ENCODE measurements at places on chromosomes 11 and 22.

DNA sequence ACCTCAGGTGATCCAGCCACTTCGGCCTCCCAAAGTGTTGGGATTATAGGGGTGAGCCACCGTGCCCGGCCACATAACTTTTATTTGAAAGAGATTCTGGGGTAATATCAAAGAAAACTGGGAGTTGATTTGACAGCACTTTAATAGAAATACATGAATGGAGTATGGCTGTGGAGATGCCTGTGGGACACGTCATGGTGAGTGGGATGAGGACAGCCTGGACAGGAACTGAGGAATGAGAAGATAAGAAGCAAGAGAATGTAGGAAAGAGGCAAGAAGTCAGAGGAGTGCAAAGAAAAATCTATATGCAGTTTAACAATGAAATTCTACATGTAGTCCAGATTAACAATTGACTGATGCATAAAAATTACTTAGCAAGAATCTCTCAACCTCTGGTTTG is 31.0 kb downstream of the SLC22A6 start:
- DNase-seq = no peak

DNA sequence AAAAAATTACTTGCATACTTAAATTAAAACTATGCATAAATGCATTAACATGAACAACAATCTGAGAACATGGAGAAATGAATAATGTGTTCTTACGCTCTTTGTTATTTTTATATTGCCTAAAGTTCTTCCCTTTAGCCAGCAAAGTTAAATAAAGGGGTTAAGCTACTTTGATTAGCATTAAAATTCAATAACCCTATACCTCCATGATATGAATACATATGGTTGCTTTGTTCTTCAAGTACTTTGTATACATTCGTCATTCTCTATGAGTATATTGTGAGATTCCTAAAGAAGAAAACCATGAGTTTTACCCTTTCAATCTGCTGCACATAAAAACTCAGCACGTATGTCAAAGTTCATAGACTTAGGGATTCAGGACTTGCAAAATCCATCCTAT is 578.3 kb downstream of the DLG2 start:
- DNase-seq = no peak

- DNase-seq = no peak
Measured at GRCh38 chr11:61552108-61552635, 28.7 kb downstream of the SYT7 start.

GRCh38 chr11:74524978-74525377 is 31.5 kb upstream of the LIPT2 start:
- DNase-seq = no peak

DNA sequence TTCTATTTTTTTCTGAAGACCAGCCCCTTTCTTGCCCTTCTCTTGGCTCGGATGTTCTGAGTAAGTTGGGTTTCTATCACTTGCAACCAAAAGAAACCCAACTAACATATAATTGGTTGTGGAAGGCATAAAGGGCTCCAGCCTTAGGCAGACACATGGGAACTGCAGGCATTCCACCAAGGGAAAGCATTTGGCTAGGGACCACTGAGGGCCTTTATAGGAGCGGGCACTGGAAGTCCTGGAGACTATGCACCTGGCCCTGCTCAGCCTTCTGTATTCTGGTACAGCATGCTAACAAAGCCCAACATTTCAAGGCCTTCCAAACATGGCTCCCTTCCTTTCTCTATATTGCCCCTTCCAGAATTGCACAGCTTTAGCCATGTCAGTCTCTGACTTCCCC is 17.6 kb upstream of the LMO1 start:
- DNase-seq = no peak

DNA sequence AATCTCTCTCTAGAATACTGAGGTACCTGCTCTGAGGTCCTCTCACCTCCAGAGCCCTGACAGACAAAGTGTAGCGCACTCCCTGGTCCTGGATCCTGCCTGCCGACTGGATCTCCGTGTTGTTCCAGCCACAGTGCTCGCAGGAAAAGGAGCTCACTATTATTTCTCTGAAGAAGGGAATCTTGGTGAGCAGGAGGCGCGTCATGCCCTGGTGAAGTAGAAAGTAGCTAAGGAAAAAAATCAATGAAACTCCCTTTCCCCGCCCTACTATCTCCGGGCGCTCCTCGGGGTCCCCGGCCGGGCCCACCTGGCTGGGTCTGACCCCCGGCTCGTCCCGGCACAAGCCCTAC is 412 bp downstream of the ZPR1 start:
- no peak for DNase-seq

DNA sequence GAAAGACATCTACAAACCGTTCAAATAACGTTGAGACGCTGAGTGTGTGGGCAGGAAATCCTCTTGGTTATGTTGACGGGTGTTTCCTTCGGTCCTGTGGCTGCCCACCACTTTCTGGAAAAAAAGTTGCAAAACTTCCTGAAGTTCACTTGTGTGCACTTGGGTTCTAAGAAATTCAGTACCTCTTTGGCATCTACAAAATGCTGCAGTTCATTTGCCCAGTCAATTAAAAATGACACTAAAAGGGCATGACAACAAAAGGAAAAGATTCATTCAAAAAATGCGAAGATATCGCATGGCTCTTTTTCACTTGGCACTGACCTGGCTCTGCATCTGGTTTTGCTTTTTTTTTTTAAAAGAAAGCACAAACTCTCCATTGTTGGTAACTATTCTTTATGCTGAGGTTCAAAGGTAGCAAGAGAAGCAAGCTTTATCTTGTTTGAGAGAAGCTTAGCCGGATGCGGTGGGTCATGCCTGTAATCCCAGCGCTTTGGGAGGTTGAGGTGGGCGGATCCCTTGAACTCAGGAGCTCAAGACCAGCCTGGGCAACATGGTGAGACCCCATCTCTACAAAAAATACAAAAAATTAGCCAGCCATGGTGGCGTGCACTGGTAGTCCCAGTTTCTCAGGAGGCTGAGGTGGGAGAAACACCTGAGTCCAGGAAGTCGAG is 10.6 kb upstream of the XBP1 start:
- DNase-seq = no peak

DNA sequence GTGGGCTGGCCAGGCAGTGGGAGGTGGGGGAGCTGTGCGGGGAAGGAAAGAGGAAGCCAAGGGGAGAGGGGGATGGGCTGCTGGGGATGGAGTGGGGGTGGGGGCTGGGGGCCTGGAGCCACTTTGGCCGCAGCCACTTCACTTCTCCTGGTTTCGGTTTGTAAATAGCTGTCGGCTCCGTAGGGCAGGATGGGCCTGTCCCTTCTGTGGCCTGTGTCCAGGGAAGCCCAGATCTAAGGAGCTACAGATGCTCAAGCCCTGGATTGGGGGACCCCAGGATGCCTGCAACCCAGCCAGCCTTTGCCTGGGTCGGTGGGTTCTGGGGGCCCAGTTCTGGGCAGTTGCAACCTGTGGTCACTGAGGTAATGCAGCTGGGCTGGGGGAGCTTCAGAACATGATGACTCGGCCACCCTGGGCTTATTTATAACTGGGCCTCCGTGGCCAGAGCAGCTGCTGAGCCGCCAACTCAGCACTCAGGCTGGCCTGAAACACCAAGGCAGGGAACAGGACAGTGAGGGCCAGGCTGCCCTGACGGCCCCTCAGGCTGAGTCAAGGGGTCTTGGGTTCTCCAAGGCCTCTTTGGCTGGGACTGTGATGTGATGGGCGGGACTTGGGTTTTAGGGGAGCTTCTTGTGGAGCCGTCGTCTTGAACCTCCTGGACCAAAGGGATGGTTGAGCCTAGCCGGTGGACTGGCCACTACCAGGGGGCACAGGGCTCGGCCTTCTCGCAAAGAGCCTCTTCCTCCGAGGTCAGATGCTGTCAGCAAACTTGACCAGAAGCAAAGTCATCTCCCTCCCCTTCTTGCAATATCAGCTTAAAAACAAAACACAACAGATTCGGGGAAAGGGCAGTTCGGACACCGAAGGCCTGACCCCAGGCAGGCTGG is 15.0 kb upstream of the SLC39A13 start:
- DNase-seq = no peak

- no peak for DNase-seq
Measured at GRCh38 chr11:76763573-76764346, 19.4 kb upstream of the TSKU start.

DNA sequence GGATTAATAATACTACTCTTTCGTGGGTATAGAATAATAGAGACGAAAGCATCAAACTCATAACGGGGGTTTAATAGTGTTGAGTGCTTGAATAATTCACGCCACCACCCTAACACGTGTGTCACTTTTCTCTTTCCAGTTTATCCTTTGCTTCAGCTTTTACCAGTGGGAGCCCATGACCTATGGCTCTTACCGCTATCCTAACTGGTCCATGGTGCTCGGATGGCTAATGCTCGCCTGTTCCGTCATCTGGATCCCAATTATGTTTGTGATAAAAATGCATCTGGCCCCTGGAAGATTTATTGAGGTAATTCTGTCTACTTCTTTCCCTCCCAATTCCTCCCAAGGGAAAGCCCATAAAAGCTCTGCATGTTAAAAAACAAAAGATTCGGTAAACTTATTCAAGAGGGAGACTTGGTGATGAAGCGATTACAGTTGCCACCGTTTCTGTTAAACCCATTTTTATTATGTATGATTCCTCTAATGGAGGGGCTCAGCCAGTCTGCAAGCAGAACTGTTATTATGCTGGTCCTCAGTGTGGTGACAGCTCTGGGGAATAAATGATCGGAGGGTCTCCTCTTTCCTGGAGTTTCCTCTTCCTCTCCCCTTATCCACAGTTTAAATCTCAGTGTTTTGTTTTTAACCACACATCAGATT is 17.1 kb upstream of the NELL1 start:
- DNase-seq = no peak

- no peak for DNase-seq
Measured at GRCh38 chr11:72305077-72305476, 61.1 kb upstream of the PHOX2A start.

GRCh38 chr11:33324302-33324985 is 67.3 kb downstream of the HIPK3 start:
- no peak for DNase-seq

DNA sequence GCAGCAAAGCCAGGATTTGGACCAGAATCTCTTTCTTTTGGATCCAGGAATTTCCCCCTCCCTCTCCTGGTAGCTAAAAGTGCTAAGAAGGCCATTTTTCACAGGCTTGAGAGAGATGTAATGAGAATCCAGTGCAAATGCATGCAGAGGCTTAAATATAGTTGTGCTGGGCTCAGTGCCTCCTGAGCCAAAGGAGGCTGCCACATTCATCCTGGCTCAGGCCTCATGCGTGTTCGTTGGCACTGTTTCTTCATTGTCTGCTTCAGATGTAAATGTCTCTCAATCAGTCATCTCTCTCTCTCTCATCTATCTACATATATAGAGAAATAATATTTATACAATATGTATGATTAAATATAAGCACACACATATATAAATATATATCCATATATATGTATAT is 83.6 kb downstream of the INSC start:
- no peak for DNase-seq

GRCh38 chr11:58933661-58934060 is 5.6 kb upstream of the GLYATL1 start:
- DNase-seq = no peak

DNA sequence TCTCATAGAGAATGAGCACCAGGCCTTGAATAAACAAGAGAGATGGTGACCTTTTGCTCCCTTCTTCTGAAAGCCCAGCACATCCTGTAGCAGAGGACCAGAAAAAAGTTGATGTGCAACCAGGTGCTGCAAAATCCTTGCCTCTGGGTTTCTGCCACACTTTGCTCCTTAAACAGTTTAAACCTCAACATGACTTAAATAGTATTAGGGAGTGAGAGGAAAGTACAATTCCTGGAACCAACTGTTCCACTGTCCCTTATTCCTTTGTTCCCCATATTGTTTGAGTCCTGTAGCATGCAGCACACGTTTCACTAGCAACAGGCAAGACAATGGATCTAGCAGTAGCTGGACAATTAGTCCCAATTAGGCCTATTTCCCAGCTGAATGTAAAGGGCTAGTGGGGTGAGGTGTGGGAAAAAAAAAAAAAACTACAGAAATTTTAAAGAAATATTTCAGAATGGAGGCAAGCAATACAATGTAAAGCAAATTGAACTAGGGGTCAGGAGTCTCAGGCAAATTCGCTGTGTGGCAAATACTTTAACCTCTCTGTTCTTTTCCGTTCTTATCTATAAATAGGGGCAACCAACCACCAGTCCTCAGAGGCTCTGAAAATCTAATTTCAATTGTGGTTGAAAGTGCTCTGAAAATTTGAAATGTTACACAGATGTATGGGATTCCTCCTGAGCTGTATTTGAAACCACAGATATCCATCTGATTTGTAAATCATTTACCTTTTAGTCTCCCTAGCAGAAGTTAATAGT is 6.6 kb downstream of the MPPED2 start:
- DNase-seq = no peak

DNA sequence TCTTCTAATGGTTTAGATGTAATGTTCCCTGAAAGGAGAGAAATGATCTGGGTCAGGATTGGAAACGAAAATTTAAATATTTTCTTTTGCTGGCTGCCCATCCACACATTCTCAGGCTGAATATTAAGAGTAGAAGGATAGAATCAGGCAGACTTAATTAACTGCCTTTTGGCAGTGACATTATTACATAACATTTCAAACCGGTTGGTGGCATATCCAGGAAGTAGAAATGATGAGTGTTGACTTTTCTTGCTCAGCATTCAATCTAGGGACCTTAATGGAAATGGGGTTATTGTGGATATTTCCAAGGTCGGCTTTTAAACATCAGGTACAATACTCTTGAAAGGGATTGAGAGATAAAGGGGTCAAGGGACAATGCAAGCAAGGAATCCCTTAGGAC is 677.4 kb upstream of the ARHGAP42 start:
- no peak for DNase-seq

DNA sequence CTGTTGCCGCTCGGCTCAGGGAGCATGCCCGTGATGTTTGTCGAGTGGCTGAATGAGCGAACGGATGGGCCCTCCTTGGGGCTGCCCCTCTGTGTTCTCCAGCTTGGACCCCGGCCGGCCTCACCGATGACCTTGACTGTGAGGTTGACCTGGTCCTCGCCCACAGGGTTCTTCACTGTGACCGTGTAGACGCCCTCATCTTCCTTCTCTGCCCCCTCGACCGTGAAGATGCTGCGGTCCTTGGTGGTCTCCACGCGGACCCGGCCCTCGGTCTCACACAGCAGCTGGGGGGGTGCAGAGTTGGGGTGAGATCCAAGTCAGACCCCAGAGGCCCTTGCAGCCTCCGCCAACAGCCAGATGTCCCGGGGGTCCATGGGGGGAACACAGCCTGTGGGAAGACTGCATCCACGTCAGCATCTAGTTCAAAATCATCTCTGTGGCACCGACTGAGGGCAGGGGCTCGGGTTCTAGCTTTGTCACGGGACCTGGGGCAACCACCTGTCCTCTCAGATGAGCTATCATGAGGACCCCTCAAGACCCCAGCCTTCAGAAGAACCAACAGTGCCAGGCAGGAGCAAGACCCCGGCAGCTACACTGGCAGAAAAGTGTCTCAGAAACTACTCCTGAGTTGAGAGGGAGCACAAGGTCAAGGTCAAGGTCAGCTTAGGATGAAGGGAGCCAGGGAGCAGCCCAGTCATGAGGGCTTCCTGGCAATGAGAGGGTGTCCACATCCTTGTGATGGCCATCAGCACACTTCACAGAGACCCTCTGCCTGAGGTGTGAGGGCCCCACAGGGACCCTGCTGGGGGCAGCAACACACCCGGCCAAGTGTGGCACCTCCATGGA is 13.9 kb downstream of the MYBPC3 start:
- no peak for DNase-seq

GRCh38 chr11:69131644-69132300 is 24.0 kb upstream of the SMIM38 start:
- peak; percentile 86 for DNase-seq

GRCh38 chr11:26896719-26897118 is 97.2 kb upstream of the FIBIN start:
- no peak for DNase-seq
